NCI-H82 (cell line): ENCODE measurements at places on chromosomes 2 and 18.
A peak's percentile ranks its signal among the peaks of the same experiment; 100 is the strongest.

GRCh38 chr2:37287966-37288365 lies 36.7 kb downstream of the PRKD3 start:
- peak; percentile 36 for DNase-seq

DNA sequence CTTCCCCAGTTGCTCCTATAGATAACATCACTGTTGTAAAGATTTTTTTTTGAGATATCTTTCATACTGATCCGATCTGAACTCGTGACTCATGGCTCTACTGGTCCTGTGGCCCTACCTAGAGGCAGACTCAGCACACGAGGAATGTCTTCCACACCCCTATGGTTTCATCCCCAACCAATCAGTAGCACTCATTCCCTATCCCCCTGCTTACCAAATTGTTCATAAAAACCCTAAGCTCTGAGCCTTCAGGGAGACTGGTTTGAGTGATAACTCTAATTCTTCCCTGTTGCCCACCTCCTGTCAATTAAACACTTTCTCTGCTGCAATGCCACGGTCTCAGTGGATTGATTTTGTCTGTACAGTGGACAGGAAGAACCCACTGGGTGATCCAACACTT lies 4.2 kb upstream of the SAP130 start:
- no peak for DNase-seq

GRCh38 chr2:74893332-74893731 lies 59.4 kb downstream of the HK2 start:
- no peak for DNase-seq

- DNase-seq = no peak
Observed at GRCh38 chr18:79789901-79790890, 7.5 kb upstream of the KCNG2 start.

DNA sequence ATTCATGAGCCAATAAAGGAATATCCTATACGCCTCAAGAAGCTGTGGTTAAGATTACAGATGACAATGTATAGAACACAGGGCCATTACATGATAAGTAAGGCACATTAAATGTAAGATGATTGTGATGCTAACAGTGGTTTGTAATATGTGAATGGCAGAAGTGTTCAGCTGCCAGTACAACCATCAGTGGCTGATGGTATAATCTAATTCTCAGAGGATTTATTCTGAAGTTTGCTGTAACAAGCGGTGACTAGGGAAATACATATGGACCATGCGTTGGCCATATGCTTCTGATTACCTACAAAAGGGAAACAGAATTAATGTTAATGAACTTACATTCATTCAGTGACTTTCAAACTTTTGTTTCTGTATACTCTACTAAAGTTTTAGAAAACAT lies 750.8 kb upstream of the KLHL29 start:
- peak; percentile 85 for DNase-seq

GRCh38 chr2:27236136-27236535 lies 19.0 kb downstream of the CAD start:
- no peak for DNase-seq

DNA sequence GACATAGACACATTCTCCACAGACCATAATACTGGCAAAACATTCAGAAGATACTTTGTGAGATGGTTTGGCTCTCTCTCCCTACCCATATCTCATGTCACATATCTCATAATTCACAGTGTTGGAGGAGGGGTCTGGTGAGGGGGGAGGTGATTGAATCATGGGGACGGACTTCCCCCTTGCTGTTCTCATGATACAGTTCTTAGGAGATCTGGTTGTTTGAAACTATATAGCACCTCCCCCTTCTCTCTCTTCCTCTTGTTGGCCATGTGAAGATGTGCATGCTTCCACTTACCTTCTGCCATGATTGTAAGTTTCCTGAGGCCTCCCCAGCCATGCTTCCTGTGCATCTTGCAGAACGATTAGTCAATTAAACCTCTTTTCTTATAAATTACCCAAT lies 61.1 kb downstream of the HK2 start:
- DNase-seq = no peak
